ENCODE measurements at places on chromosomes 12 and 14.
A peak's percentile ranks its signal among the peaks of the same experiment; 100 is the strongest.

DNA sequence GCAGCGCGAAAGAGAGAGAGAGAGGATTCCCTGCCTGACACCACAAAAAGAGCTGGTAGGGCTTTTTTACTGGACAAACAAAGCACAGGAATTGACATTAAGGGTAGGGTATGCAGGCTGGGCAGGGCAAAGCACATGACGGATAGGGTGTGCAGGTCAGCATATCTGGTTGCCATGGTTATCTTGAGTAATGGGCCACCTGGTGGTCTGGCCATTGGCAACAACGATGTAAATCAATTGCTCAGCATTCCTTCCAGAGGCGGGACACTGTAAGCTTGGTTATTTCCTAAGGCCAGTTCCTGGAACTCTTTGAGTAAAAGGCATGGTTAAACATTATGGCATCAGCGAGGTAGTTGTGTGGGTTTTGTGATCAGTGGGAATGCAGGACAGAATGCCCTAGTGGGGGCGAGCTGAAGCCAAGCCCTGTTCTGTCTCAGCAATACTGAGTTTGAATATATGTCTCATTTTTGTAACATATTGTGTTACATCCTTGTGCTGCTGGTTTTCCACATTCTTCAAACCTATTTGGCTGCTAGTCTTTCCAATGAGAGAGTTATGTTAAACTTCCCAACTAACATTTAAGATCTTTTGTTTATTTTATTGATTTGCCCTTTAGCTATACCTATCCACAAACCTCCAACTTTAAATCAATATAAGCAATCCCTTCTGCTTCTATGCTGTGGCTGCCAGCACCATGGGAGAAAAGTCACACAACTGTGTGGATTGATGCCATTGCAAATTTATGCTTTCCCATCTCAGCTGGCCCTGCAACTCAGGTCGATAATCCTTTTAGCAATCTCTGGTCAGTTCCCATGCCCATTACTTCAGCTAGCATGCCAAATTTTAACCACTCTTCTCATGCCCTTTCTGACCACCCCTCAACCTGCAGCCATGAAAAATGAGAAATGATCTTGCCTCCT lies 396.7 kb upstream of the PDE3A start:
- DNase-seq: peak; percentile 39

DNA sequence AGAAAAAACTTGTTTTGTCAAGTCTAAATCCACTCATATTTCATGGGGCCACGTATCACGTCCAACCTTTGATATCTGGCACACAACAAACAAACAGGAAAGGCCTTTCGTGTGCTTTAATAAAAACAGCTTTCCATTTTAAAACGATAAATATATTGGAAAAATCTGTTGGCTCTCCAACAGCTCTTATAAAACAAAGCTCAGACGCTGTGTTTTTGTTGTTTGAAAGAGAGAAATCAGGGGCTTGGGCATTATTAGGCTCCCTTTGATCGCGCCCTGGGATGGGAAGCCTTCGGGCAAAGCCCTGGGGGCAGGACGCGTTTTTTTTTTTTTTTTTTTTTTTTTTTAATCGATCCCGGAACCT lies 429 bp upstream of the PLEKHA5 start:
- DNase-seq: peak; percentile 79

GRCh38 chr12:122003651-122004611 lies 17.8 kb upstream of the BCL7A start:
- DNase-seq: no peak

DNA sequence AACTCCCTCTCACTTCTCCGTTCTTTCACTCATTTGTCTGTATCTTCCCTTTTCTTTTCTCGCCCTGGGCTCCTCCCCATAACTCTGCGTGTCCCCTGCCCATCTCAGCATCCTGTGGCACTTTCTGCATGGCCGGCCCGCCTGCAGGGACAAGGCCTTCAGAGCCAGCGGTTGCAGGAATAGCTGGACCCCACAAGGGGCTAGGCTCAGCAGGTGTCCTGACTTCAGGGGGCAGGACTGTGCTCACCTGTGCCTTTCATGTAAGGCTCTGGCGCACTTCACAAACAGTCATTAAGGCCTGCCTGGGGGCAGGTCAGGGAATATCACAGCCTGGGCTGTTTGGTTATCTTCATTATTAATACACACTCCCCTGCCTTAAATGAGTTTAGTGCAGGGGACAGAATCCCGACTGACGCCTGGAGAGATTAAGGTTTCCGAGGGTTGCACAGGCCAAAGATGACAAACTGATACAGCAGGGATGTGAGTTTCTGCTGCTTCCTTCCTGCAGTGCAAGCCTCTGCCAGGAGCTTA lies 768.8 kb upstream of the TBX3 start:
- DNase-seq: peak; percentile 34

- DNase-seq: no peak
These were observed 56.7 kb downstream of the BEGAIN start for GRCh38 chr14:100530270-100531072.

DNA sequence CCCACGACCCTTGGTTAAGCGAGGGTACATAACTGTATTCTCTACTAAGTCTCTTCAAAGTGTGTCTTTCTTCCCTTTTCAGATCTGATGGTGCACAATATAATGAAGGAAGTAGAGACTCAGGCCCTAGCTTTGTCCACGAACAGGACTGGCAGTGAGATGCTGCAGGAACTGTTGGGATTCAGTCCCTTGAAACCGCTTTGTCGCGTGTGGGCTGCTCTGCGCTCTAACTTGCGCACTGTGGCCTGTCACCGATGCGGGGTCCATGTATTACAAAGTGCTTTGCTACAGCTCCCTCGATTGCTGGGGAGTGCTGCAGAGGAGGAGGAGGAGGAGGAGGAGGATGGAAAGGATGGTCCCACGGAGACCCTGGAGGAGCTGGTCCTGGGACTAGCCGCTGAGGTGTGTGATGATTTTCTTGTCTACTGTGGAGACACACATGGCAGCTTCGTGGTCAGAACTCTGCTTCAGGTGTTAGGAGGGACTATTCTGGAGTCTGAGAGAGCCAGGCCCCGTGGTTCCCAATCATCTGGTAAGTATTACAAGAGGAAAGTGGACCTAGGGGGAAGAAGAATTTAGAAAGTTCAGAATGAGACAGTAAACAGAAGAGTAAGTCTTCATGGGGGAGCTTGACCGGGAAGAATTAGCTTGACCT lies 803 bp downstream of the NOP9 start:
- DNase-seq: no peak

DNA sequence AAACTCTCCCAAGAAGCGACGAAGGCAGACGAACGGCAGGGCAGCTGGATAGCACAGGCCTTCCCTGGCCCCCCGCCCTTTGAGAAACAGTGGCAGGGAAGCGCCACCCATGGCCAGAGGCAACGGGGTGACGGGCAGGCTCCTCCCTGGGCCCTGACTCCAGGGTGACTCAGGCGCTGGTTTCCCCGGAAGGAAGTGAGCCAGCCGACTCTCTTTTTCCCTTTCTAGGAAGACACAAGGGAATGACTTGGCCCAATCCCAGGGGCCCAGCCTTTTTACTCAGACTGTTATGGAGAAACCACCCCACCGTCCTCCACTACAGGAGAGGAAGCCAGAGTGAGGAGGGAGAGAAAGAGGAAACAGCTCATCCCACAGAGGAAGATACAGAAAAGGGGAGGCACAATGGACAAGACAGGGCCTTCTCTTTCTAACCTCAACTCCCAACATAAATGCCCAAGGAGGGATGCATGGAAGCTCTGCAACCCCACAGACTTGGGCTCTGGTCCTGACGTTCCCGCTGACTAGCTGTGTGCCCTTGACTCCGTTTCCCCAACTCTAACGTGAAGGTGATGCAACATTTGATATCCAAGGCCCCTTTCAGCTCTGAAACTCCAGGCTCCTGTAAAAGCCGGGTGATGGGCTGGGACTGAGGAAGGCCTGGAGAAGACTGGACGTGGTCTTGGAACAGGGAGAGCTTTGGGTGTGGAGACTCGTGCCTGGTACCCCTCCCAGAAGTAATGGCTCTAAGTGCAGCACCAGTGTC lies 27.9 kb downstream of the ACTN1 start:
- DNase-seq: no peak

DNA sequence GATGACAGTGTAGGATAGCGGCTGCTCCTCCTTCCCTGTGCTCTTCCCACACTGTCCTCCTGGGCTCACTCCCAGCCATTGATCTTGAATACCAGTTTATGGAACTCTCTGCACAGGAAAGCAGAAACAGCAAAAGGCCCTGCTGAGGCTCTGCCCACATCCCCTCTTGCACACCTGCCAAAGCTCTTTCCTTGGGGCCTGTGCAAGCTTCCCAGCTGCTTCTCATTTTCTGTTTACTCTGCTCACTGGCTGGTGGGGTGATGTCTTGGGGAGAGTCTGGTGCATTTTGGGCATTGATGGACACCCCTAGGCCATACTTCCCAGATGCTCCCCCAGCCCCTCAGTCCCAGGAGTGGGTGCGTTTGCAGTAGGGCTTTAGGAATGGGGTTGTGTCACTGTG lies 361.8 kb downstream of the TMEM121 start:
- no peak for DNase-seq

- peak; percentile 95 for DNase-seq
These were observed at the start of gene PALS1 for GRCh38 chr14:67241411-67242167. TSS of gene PALS1 (plus strand) at chr14:67241435. CDS start at chr14:67279171, 37,736 bp downstream.

DNA sequence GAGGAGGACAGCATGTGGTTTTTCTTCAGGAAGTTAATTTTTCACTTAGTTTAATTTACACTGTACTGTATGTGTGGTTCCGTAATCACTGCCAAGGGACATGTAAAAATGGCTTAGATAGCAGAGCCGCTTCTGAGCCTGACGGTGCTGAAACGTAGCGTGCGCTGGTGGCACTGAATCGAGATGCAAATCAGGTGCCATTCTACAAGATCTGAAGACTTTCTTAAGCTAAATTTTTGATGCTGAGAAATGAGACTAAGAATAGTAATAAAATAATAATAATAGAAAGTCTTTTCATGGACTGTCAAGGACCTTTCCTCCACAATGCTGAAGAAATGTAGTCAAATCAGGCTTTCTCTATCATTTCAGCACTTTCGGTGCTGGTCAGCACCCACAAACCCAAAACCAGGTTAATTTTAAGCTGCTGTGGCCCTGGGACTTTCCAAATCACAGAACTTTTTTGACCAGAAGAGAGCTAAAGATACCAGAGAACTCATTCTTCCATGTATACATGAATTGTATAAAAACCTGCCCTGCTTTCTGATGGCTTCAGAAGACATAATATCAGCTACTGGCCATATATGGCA lies 183.3 kb upstream of the LMO3 start:
- no peak for DNase-seq

DNA sequence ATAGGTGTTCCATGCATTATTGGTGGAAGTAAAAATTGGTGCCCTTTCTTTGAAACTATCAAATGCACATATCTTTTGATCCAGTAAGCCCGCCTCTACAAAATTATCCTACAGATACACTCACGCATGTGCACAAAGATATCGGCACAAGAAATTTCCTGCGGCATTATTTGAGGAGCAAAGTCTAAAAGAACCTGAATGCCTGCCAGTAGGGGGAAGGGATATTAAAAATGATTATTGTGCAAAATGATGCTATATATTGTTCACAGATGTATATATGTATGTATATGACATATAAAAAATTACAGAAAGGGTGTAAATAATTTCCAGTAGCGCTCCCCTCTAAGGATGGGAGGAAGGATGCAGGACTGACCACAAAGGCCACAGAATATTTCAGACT lies 24.7 kb upstream of the ADIPOR2 start:
- DNase-seq: no peak

DNA sequence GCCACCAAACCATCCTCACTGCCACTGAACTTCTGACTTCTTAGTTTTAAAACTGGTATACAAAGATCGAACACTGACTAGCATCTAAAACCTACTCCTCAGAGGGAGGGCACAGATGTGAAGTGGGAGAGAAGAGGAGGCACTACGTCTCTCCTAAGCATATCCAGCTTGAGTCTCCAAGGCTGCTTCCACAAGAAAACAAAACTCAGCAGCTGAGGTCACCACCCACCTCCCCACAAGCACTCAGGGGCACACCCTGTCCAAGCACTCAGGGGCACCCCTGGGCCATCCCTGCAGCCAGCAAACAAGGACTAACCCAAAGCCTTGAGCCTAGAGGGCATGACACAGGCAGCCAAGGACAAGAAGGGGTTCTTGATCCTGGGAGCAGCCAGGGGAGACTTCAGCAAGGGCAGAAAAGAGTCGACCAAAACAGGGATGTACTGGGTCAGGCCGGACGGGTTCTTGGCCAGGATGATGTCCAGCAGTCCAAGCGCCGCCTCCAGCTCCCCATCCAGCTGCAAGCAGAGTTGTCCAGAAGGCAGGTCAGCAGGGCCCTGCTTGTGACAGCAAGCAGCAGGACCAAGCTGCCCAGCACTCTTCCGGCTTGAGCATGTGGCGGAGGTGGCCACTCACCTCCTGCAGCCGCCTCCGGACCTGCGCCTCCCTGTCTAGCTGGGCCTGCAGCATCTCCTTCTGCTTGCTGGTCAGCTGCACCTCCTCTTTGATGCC lies 34.8 kb downstream of the GCN1 start:
- no peak for DNase-seq

GRCh38 chr12:53290661-53291060 lies 4.7 kb upstream of the PFDN5 start:
- DNase-seq: no peak

- no peak for DNase-seq
These were observed at the start of gene TESPA1 for GRCh38 chr12:54984658-54985376. TSS of gene TESPA1 (minus strand) at chr12:54984762. CDS start at chr12:54974562, 10,200 bp downstream.

DNA sequence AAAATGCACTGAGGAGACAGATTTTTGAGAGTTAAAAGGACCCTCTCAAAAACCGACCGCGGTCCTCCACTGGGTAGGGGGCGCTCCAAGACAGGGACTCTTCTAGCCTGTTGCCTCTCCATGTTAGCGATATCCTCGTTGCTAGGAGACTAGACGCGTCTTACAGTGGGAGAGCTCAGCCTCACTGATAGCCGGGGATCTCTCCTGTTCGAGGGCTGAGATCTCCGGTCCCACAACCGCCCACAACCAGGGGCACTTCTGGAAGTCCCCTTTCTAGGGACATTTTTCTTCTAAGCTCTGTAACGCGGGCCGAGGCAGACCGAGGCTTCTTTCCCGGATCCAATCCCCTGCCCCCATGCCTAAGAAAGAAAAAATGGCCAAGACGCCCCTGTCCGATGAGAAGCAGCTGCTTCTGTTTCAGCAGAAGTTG lies 21.3 kb downstream of the FKBP11 start:
- peak; percentile 81 for DNase-seq

DNA sequence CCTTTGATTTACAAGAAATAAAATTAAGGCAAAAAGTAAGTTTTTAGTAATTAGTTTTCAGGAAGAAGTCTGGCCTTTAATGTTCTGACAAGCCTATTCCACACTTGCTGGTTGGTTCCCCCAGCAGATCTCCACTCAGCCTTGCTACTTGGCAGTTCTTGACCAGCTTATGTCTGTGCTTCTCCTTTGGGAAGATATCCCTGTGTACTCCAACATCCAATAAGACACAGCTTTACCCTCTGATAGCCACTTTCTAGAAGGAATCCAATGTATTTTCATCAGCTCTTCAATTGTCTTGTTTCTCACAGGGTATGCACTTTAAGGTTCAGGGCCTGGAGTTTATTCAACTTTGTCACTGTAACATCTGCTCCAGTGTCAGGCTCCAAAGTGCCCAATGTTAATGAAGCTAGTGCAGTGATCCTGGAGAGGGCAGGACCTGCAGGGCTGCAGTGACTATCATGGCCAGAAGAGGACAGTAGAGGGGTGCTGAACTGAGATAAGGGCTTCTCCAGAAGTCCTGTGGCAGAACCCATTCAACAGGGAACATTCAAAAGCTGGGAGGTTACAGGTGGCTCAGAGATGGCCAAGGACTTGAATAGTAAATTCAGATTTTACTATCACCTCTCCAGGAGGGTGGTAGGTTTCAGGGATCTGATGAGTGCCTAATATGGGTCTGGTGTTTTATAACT lies 22.9 kb downstream of the JKAMP start:
- DNase-seq: peak; percentile 75

Measured in retina (tissue), 1 donor.